Caco-2 (cell line): ENCODE measurements at places on chromosomes 4 and X.

DNA sequence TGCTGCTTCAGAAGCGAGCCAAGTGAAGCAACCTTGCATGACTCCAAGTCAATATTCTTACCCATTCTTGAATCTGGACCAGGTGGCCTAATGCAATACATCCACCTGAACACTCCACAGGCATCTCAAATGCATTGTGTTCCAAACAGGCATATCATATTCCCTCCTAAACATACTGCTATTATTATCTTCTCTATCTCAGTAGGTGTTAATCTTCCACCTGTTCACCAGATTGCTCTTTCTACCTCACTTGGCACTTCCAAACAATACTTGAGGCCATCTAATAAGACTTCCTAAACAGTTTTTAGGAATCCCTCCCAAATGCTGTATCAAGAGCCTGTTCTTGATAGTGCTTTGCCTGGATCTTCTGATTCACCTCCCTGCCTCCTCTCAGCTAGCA lies 90.7 kb downstream of the GPRIN3 start:
- no peak for DNase-seq

DNA sequence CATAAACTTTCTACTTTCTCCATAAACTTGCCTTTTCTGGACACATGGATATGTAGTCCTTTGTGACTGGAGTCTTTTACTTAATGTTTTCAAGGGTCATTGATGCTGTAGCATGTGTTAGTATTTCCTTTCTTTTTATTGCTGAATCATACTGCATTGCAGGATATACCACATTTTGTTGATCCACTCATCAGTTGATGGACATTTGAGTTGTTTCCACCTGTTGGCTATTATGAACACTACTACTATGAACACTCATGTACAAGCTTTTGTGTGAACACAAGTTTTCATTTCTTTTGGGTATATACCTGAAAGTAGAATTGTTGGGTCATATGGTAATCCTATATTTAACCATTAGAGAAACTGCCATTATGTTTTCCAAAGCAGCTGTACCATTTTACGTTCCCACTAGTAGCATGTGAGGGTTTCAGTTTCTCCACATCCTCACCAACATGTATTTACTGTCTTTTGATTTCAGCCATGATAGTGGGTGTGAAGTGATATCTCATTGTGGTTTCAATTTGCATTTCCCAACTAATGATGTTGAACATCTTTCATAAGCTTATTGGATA lies 26.3 kb upstream of the GPM6B start:
- DNase-seq: no peak

- no peak for DNase-seq
These were observed 6.7 kb downstream of the SLC34A2 start for GRCh38 chr4:25662306-25662705.

- DNase-seq: no peak
These were observed 119.7 kb downstream of the AASDH start for GRCh38 chr4:56267558-56267957.
